ENCODE measurements at places on chromosomes 16 and 17.

GRCh38 chr17:6508519-6509030 lies 47.8 kb downstream of the PITPNM3 start:
- no peak for DNase-seq

- no peak for DNase-seq
Observed at GRCh38 chr16:54437401-54437800, 150.8 kb upstream of the IRX3 start.

GRCh38 chr17:78903101-78903779 lies at the start of gene CEP295NL:
CEP295NL (minus strand) TSS chr17:78903201; CDS start chr17:78901828, 1,373 bp downstream.
- no peak for DNase-seq

- DNase-seq, result peak; percentile 29
Observed at GRCh38 chr16:57304169-57305061, 19.9 kb upstream of the PLLP start.

DNA sequence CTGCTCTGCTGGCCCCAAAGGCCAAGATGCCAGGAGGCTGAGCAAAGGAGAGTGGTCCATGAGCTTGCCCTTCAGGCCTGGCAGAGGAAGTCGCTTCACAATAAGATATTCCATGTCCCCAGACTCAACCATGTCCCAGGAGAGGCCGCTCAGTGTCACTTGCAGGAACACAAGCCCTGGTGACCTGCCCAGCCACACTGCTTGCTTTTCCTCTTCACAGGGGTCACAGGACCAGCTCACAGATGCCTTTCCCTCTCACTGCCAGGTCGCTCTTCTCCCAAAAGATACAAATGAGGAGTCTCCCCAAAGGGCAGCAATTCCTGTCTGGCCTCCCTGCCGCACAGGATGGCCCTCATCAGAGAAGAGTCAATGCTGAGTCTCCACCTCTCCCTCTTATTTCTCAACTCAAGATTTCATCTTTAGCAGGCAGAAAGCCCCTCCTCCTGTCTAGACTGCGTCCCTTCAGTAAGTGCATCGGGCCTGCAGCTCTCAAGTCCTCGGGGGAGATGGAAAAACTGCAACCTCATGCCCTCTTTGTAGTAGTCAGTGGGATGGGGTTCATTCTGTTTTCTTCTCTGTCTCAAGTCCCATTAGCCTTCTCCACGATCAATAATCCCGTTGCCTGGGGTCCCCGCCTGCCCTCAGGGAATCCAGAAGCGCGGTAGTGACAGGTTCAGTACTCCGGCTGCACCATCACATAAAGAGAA lies 5.0 kb downstream of the JUP start:
- no peak for DNase-seq

DNA sequence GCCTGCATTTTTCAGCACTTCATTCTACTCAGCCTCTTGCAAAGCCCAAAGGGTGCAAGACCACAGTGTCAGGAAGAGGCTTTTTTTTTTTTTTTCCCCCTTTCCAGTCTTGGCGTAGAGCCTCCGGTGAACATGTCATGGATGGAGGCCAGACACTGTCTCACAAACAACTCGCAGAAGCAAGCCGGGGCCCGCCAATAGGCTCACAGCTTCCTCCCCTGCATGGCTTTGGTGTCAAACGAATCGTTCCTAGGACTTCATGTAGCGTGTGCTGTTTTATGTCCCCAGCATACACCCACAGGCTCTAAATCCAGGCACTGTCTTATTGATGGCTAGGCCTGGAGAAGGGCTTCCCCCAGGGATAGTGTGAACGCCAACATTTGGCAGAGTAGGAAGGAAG lies 457.7 kb upstream of the MAF start:
- peak; percentile 20 for DNase-seq

GRCh38 chr16:29757950-29758466 lies 12.2 kb upstream of the C16orf54 start:
- DNase-seq, result no peak

- DNase-seq, result no peak
Observed at GRCh38 chr16:79007614-79008013, 592.9 kb downstream of the MAF start.

GRCh38 chr16:85018529-85019236 lies 7.3 kb upstream of the ZDHHC7 start:
- DNase-seq, result no peak

DNA sequence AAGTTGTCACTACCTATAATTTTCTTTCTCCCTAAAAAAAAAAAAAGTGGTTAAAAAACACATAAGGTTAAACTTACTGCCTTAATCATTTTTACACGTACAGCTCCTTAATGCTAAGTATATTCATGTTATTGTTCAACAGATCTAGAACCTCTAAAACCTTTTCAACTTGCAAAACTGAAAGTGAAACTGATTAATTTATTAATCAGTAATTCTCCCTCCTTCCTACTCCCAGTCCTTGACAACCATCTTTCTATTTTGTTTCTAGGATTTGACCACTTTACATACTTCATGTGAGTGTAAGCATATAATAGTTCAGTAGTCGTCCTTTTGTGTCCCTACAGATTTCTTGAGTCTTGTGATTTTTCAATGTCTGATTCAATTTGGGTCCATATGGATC lies 251.4 kb upstream of the KIF2B start:
- DNase-seq, result no peak

GRCh38 chr16:80680839-80681238 lies 123.6 kb downstream of the CDYL2 start:
- no peak for DNase-seq

- no peak for DNase-seq
Observed at GRCh38 chr16:68078701-68079375, 6.3 kb upstream of the NFATC3 start.

- DNase-seq, result no peak
Observed at GRCh38 chr17:49254066-49254465, 23.5 kb upstream of the PHOSPHO1 start.

GRCh38 chr16:1198194-1198593 lies 26.9 kb downstream of the TPSG1 start:
- DNase-seq, result no peak

DNA sequence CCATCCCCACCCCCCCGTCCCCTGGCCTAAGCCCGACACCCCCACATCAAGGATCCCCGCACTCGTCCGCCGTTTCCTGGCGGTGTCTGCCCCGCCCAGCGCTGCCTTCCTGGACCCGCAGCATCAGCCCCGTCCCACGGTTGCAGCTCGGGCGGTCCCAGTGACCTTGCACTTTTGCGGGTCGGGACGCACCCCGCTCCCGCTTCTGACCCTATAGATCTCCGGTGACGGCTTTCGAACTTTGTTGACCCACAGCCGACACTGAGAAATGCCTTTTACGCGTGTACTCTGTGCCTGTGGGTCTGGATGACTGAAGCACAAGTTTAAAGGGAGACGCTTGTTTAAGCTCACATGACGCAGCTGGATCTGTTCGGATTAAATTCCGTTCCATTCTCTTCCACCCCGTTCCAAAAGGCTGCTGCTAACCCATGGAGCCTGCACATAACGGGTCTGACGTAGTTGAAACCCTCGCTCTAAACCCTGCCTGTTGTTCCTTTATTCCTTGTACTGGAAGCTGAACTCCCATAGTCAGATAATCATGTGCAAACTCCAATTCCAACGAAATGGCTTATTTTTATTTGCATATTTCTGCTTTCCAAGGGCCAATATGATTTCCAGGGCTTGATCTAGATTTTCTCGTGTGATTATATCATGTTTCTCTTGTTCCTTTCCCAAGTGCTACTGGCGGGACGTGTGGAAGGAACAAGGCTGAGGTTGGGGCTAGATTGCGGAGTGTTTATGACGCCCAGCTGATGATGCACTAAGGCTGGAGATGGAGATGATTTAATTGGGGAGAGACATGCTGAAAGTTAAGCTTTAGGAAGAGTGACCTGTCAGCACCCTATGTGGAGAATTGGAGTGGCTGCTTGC lies 834 bp downstream of the FLYWCH1 start:
- DNase-seq, result peak; percentile 32

- no peak for DNase-seq
Observed at GRCh38 chr16:85611194-85611443, 2.0 kb upstream of the GSE1 start.

DNA sequence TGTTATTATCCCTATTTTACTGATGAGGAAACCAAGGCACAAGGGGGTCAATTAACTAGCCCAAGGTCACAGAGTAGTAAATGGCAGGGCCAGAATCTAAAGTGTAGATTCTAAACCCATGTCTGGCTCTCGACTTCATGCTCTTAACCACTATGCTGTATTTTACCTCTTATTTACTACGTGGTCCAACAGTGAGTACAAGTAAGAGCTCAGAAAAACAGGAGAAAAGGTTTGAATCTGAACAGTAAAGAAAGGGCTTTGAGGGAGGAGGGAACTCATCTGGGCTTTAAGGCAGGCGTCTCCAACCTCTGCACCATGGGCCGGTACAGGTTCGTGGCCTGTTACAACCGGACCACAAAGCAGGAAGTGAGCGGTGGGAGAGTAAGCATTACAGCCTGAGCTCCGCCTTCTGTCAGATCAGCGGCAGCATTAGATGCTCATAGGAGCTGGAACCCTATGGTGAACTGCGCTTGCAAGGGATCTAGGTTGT lies 62.9 kb downstream of the SMURF2 start:
- DNase-seq, result no peak

DNA sequence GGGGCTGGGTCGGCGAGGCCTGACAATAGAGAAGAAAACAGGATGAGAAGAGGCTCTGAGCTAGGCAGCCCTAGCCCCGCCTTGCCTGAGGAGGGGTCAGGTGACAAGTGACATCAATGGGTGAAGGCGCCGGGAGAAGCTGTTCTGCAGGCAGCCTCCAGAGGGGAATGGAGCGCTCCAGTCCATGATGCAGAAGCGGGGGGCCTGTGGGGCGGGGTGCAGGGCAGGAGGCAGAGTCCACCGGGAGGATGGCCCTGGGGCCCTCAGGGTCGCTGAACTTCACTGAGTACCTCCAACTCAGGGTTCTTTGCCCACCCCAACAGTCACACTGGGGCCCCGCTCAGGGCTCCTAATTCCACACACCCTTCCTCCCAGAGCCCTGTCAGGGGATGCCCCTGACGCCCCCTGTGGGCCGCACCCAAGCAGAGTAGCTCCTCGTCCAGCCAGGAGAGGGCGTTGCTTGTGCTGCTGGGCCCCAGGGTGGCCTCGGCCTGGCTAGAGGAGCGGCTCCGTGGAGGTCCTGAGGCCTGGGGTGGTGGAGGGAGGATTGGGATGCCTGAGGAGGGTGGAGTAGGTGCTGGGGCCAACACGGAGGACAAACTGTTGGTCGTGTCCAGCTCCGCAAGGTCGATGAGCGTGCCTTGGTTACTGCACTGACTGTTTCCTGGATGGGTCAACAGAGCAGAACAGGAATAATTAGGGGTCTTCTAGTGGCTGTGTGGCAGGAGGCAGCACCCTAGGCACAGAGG lies 20.8 kb downstream of the GGA3 start:
- peak; percentile 29 for DNase-seq

GRCh38 chr17:75273977-75274708 lies 3.1 kb upstream of the MIF4GD start:
- peak; percentile 67 for DNase-seq

GRCh38 chr17:55427587-55427882 lies 5.9 kb upstream of the MMD start:
- no peak for DNase-seq

DNA sequence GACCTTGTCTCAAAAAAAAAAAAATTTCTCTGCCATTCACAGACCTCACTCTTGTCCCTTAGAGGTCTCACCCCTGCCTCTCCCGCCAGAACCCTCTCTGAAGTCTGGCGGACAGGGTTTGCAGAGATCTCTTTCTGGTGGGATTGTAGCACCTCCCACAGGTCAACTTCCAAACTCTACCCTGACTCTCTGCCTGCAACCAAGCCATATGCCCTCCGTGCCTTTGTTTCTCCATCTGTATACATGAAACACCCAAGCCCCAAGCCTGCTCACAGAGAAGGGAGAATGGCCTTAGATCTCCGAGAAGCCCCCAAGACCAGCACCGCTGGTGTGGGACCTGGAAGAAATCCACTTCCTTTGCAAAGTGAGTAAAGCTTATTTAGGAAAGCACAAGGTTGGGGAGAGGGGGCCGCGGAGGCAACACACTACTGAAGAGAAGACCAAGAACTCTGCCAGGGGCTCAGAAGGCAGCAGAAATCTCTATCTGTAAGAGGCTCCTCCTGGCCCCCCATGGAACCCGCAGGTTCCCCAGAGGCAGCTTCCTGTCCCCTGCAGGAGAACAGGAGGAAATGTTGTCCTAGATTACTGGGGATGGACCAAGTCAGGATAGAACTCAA lies 219.9 kb downstream of the C16orf78 start:
- DNase-seq, result no peak

- DNase-seq, result no peak
Observed at GRCh38 chr16:3063625-3064386, 1.6 kb upstream of the IL32 start.

DNA sequence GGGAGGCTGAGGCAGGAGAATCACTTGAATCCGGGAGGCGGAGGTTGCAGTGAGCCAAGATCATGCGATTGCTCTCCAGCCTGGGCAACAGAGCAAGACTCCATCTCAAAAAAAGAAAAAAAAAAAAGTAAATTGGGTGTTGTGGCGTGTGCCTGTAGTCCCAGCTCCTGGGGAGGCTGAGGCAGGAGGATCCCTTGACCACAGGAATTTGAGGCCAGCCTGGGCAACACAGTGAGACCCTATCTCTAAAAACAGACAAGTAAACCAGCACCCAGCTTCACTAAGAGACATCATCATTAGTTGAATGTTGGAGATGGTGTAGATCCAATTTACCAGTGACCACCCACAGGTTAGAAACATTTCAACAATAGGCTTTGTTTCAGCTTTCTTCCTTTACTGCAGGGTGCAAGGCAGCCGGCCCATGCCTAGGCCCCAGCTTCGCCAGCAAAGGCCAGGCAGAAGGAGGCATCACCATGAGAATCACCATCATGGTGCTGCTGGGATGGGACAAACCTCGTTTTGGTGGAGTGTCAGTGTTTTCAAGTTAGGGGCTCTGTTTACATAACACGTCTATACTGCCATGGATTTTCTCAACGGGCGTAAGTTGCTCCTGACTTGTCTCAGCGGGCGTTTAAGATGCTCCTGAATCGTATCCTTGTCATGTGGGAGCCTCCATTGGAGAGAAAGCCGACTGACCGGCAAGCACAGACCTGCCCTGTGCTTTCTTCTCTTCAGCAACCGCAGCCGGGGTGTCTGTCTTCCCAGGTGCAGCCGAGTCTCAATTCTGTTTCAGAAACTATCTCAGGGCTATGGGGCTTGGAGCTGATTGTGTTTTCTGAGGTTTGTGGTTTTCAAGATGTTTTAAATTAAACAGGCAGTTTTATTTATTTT lies 7.3 kb downstream of the TCF25 start:
- DNase-seq, result no peak

DNA sequence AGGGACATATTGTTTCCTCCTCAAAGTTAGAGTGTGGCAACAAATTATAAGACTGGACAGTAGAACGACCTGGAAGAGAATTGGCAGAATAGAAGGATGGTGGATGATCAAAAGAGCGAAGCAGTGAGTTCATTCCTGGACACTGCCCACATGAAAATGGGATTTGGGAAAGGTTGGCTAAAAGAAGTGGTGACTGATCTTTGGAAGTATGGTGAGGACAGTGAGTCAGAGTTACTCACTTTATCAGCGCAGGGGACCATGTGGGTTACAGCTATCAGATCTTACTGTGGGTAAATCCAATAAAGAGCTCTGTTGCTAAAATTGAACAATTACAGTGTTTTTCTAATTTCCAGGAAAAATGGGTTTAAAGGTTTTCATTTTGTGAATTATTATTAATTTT lies 2.7 kb upstream of the TANC2 start:
- DNase-seq, result peak; percentile 75

Measured in AG08395 (cell line).